Activated CD8-positive, alpha-beta memory T cell treated with anti-CD3 and anti-CD28 coated beads for 1 hour (primary cell): ENCODE measurements at places on chromosomes 6 and 20.

DNA sequence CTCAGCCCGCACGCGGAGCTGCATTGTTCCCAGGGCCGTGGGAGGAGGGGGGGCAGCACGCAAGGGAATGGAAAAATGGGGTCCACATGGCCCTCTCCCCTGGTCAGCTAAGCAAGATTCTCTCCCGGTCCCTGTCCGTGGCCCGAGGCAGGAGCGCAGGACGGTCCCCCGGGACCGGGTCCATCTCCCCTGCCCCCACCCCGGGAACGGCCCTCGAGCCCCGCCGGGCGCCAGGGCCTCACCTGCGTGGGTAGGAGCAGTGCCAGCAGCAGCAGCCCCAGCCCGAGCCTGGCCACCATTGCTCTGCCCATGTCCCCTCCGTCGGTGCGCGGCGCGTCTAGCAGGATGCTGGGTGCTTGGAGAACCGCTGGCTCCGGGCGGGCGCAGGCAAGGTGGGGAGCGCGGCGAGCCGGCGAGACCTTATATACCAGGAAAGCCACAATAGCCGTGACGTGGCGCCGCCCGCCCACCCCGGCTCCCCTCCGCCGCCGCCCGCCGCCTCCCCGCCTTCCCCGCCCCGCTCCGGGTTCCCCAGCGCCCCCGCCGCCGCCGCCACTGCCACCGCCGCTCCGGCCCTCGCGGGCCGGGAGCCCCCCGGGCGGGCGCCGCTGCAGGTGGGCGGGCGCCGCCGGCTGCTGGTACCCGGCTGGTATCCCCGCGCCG is at the start of gene CD24:
TSS of gene CD24 (minus strand) at position 394 of the 663 bp plus-strand sequence. CDS start at position 311, 83 bp downstream.
- DNase-seq = no peak

- no peak for DNase-seq
These were observed 3.0 kb upstream of the RREB1 start for GRCh38 chr6:7104752-7105151.

- DNase-seq = no peak
These were observed 14.9 kb downstream of the DACT2 start for GRCh38 chr6:168304752-168305015.

DNA sequence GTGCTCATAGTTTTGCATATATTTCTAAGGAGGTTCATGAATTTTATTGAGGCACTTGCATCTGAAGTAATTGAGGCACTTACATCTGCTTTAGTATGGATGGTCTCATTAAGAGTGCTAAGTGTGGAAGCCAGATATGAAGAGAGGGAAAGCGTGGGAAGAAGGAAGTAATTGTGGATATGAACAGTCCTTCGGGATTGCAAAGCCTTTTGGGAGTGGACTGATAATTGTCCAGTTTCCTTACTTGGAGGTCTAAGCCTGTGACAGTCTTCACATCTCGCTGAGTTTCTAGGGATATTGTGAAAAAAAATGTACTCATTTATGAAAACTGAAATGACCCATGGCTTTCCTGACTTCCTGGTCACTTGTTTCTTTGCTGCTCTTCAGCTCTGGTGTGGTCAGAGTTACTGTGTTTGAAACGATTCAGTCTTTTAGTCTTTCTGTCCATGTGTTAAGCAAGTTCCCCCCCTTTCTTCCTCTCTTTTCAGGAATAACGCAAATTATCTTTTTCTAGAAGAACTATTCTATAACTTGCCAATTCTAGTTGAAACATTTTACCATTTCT is 137.3 kb downstream of the ZFAND3 start:
- DNase-seq = no peak

DNA sequence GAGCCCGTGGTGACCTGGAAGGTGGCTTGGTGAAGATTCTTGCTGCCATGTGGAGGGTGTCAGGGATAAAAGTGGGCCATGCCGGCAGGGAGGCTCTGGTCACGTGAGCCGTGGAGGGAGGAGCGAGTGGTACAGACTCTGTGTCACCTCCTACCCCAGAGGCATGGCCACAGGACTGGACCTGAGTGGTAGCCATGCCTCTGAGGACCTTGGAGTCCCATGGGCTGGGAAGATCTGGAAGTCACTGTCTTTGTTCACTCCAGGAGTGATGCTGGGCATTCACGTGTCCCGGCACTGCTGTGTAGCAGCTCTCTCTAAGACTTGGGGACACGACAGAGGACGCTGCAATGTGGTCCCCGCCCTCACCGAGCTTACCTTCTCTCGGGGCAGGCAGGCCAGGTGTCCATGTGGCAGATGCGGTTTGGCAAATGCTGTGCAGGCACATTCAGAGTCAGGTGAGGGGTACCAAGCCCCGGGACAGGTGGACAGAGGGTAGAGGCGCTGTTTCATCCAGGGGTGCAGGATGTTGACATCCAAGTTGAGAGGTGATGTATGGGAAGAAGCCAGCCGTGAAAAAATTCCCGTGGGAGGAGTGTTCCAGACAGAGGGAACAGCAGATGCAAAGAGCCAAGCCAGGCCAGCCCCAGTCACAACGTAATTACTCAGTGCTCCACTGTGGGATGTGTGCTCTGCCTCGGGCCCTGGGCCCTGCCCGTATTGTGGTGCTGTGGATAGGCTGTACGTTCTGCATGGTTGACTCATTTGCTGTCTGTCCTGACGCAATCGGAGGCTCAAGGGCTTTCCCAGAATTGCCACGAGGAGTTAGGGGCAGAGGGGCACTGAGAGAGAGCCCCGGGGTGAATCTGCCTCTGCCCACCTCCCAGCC is 307.8 kb downstream of the TAF4 start:
- DNase-seq = no peak

- no peak for DNase-seq
These were observed 211.2 kb downstream of the MAFB start for GRCh38 chr20:40477805-40478204.

- no peak for DNase-seq
These were observed 13.6 kb downstream of the COL9A1 start for GRCh38 chr6:70289299-70289698.

- DNase-seq = no peak
These were observed 154.0 kb downstream of the TSHZ2 start for GRCh38 chr20:53126185-53126584.

DNA sequence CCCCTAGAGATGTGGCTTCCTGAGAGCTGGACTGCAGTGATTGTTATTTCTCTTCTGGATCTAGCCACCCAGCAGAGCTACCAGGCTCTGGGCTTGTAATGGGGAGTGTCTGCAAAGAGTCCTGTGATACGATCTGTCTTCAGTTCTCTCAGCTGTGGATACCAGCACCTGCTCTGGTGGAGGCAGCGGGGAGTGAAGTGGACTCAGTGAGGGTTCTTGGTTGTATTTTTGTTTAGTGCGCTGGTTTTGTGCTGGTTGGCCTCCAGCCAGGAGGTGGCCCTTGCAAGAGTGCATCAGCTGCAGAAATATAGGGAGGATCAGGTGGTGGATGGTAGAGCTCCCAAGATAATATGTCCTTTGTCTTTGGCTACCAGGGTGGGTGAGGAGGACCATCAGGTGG is 33.7 kb downstream of the PAX1 start:
- DNase-seq = no peak

DNA sequence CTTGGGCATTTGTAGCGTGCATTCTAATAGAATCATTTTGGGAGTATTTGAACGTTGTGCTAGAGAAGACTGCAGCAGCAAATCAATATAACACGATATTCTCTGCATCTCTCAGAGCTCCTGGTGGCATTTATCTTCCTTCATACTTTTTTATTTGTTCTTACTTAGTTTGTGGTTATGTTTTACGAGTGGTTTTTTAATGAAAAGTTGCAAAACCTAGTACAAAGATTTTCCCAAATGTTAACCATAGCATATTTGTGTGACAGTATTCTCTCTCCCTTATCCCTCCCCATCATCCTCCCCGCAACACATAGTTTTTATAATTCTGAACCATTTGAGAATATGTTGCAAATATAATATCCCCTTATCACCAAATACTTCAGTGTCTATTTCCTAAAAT is 50.4 kb downstream of the JARID2 start:
- DNase-seq = no peak

- DNase-seq = no peak
These were observed 444.9 kb upstream of the SULF2 start for GRCh38 chr20:48230216-48230615.

GRCh38 chr6:89944826-89945407 is 50.6 kb downstream of the GJA10 start:
- no peak for DNase-seq

DNA sequence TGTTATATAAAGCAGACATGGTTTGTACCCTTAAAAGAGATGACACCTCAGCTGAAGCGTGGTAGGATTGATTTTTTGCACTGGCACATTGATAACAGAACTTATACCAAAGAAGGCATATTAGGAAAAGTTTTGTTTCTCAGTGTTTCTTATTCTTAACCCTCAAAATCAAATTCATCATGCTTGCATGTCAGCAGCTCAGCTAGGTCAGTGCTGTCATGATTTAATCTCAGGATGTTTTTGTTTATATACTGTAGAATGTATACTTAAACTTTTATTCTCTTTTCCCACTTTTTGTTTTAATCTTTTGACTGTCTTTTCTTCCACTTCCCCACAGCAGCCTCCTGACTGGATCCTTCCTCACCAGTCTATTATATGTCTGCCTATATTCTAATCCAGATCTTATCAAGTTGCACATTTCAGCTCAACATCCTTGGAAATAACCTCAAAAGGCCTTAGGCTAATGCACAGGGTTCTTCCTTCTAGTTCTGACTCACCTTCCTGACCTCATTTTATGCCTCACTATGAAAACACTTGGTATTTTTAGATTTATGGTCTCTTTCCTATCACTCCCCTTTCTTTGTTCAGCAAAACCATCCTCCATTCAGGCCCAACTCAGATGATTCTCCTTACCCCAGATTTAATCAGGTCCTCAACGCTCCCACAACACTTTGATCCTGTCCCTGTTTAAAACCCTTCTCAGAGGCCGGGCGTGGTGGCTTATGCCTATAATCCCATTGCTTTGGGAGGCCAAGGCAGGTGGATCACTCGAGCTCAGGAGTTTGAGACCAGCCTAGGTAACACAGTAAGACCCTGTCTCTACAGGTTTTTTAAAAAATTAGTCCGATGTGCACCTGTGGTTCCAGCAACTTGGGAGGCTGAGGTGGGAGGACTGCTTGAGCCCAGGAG is 7.2 kb downstream of the HEBP2 start:
- DNase-seq = no peak

GRCh38 chr6:127969701-127970100 is 68.8 kb upstream of the THEMIS start:
- DNase-seq = no peak

- no peak for DNase-seq
These were observed 3.7 kb downstream of the MAP3K4 start for GRCh38 chr6:160995271-160995670.

- DNase-seq = no peak
These were observed 47.6 kb upstream of the REV3L start for GRCh38 chr6:111530667-111531066.

DNA sequence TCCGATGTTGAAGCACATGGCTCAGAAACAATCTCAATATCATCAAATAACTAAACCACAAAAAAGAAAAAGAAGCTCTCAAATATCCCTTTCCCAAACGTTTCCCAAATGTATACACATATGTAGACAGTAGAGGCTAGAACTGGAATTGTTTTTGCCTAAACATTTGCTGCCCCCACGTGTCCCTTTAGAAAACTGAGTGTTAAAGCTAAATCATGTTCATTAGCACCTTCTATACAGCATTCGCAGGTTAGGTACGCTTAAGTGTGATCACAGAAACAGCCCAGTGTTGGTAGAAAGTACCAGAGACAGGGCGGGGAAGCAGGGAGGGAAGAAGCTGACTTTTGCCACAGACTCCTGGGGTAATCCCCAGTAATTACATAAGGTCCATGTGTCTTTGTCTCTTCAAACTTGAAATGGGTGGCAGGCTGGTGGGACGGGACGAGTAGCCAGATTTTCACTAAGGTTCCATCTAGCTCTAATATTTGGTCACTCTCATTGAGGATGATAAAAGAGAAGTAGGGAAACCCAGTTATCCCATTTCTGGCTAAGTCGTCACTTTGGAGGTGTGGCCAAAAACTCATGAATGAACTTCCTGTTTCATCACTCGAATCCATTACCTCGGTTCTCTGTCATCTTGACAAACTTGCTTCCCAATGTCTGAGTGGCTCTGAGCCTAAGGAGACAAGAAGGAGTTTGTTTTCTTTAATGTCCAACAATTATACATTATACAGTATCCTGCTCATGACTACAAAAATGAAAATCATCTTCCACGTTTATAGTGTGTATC is 15.0 kb upstream of the TFAP2A start:
- DNase-seq = no peak

GRCh38 chr6:142251930-142252445 is 49.8 kb upstream of the ADGRG6 start:
- DNase-seq = no peak
